Stomach (tissue), 19 donors: ENCODE measurements at places on chromosomes 3 and 15. TPM values are rescaled to one million over a fixed set of nuclear protein-coding genes. Genes with fewer than 3 reads are reported as not detected.

GRCh38 chr3:177521305-177521704 is 324.0 kb upstream of the TBL1XR1 start:
- DNase-seq, result peak; percentile 77

DNA sequence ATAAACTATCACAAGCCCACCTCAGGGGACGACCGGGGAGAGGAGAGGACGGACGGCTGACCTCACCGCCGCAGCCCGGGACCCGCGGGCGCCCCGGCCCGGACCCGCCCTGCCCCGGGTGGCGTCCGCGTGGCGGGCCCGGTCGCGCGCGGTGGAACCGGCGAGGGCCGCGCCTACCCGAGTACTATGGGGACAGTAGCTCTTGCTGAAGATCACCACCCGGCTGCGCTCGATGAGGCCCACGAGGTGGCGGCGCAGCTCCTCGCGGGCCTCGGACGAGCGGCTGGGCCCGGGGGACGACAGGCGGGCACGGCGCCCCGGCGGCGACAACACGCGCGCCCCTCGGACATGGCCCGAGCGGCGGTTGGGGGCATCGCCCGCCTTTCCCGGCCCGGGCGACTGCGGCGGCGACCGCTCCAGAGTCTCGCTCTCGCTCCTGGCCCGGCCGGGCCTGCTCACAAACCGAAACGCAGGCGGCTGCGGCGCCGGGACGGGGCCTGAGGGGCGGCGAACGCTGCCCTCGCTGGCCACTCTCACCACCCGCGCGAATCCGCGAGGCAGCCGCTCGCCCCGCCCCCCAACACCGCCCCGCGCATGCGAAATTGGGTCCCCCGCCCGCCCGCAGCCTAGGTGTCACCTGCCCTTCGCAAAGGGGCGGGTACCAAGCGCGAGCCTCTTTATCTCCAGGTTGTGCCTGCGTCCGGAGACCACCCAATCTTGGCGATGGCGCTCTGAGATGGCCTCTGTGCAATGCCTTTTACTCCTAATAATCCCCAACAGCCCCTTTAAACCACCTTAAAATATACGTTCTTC is at the start of gene TXNRD3:
TSS of gene TXNRD3 (minus strand) at position 554 of the 813 bp plus-strand sequence.
- peak; percentile 94 for DNase-seq

- DNase-seq, result no peak
Measured at GRCh38 chr3:71380096-71380495, 203.4 kb downstream of the FOXP1 start.

- peak; percentile 53 for DNase-seq
Measured at GRCh38 chr3:68057637-68058320, 403.4 kb upstream of the SUCLG2 start.

DNA sequence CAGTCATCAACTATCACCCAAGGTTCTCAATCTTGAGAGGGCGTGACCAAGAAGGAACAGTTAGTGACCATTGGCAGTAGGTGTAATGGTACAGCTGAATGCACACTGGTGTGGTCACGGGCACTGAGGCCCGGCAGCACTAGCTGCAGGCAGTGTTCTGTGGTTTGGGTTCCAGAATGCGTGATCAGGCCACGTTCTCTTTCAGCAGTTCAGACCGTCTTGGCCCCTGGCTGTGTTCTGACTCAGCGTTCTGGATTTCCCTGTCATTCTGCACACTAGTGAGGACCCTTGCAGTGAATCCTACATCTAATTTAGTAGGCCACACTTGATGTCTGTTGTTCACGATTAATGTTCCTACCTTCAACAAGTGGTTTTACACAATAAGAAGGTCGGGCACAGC is 220.5 kb upstream of the SLCO3A1 start:
- DNase-seq, result no peak

Gene CMTM8
- total RNA-seq, result not detected

DNA sequence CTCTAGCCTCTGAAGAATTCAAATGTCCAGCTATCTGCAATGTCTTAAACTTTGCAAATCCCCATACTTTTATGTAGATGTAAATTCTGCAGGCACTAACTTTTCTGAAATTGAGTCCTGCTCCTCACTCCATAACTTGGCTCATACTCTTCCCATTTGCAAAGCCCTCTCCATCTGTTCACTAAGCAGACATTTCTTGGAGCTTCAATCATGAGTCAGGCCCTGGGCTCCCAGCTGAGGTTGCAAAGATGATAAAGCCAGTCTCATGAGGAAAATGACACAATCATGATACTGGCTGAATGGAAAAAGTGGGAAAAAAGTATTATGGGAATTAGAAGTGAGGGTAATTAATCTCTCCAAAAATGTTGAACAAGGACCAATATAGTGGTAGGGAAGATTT is 507.6 kb downstream of the NR2F2 start:
- no peak for DNase-seq

Gene CHL1
- total RNA-seq, result 9.9 TPM

Gene SPTSSB
- 20.5 TPM for total RNA-seq

Gene CPEB1
- not detected for total RNA-seq

- no peak for DNase-seq
Measured at GRCh38 chr3:134885877-134886621, 91.0 kb downstream of the EPHB1 start.

Gene PCLAF
- not detected for total RNA-seq

Gene CILP
- total RNA-seq, result 1.8 TPM

DNA sequence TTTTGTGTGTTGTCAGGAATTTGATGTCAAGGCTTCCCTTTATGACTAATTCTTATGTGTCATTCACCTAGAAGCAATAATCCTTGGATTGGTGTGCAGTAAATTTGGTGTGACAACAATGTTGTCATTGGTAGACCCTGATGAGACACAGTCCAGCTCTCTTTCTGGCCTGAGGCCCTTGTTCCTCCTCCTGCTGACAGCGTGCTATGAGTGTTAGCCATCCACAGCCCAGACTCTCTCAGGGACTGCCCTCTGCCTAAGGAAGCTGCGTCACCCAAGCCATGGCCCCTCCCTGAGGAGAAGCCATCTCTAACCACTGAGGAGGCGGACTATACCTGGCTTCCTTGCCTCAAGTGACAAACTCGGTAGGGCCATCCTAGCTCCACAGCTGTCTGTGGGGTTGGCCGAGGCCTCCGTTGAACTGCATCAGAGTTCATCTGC is 13.3 kb upstream of the TM4SF1 start:
- DNase-seq, result no peak

DNA sequence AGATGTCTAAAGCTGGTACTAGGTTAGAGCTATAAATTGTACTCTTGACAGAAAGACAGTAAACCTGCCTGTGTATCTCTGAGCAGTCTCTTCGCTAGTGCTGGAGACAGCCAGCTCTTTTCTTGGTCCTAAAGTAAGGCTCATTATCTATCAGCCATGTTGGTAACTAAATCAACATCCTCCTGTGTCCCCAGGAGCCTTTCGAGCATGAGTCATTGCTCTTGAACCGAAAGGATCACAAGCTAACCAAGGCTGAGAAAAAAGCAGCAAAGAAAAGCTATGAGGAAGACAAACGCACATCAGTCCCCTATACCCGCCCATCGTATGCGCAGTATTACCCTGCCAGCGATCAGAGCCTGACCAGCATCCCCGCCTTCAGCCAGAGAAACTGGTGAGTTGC is 25.0 kb upstream of the TEX264 start:
- DNase-seq, result no peak

Gene TEX9
- total RNA-seq, result 27.4 TPM

Gene GPR62
- total RNA-seq, result not detected

- DNase-seq, result no peak
Measured at GRCh38 chr3:31755926-31756658, 223.4 kb downstream of the STT3B start.

DNA sequence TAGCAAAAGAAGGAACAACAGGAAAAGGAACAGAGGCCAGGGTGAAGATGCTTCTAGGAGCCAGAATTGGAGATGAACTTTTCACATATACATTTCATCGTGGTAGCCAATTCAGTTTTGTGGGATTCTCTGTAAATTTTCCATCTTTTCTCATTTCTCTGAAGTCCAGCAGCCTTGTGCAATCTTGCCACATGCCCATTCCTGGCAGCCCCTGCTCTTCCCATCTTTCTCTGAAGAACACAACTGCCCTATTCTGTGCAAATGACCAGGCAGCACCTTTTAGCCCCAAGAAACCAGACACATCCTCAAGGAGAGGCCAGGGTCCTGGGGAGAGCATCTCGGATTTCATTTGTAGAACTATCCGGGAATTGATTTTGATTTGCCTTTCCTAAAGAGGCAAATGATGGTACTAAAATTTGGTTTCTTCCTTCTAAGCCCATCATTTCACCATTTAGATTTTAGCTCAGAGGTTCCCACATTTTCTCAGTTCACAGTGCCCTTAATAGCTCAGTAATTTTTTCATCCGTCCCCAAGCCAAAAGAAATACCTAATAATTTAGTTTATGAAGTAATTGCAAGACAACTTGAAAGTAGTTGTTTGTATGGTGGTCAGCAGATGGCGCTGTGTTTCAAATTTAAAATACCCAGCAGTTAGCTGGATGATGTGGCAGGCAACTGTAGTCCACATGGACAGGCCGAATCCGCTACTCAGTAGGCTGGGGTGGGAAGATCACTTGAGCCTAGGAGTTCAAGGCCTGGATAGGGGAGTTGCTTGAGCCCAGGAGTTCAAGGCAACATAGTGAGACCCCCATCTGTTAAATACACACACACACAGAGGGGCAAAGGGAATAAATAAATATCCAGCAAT is 61.3 kb upstream of the ACKR4 start:
- DNase-seq, result peak; percentile 88

- no peak for DNase-seq
Measured at GRCh38 chr3:142209655-142210054, 15.7 kb downstream of the GK5 start.

GRCh38 chr3:175093748-175094147 is 234.6 kb downstream of the NAALADL2 start:
- DNase-seq, result no peak

- no peak for DNase-seq
Measured at GRCh38 chr3:55476515-55476914, 10.6 kb downstream of the WNT5A start.

Gene COL8A1
- 5.9 TPM for total RNA-seq

GRCh38 chr3:158313338-158313927 is 203.5 kb downstream of the RSRC1 start:
- peak; percentile 56 for DNase-seq

DNA sequence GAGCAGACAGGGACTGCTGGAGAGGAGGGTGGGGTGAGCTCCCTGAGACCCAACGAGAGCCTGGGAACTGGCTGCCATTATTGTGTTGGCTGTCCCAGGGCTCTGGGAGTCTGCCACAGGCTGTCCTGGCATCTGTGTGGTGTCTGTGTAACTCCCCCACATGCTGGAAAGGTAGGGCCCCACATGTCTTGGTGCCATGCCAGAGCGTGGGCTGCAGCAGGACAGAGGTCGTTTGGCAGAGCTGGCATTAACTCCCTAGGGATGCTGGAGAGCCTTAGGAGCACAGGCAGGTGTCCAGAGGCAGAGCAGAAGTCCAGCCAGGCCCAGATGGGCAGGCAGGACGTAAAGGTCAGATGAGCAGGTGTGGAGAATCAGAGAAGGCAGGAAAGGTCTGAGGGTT is 9.7 kb downstream of the TIMP4 start:
- DNase-seq, result no peak

GRCh38 chr15:81945014-81945615 is 100.7 kb downstream of the MEX3B start:
- no peak for DNase-seq

- peak; percentile 85 for DNase-seq
Measured at GRCh38 chr3:185175370-185175987, 22.6 kb upstream of the C3orf70 start.

DNA sequence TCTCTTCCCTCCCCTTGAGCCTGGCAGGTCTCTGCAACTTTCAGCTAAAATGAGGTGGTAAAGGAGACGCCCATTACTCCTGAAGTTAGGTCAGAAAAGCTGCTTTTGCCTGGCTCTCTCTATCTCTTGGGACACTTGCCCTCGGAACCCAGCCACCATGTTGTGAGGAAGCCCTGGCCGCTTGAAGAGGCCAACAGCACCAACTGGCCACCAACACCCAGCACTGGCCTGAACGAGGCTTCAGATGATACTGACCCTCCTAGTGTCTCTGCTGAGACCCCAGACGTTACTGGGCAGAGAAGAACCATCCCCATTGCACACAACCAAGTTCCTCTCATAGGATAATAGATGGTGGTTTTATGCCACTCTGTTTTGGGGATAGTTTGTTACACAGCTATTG is 49.5 kb upstream of the PCSK6 start:
- DNase-seq, result no peak

Gene EPHA6
- 5.7 TPM for total RNA-seq

DNA sequence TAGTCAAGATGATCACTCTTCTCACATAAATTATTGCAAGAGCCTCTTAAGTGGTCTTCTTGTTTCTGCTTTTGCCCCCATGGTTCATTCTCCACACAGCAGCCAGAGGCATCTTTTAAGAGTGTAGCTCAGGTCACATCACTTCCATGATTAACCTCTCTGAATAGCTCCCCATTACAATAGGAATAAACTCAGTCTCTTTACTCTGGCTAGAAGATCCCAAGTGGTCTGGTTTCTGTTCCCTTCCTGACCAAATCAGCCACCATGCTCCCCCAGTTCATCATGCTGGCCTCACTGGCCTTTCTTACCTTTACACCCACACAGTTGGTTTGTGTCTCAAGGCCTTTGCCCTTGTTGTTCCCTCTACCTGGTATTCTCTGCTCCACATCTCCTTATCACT is 8.2 kb downstream of the HHATL start:
- no peak for DNase-seq

DNA sequence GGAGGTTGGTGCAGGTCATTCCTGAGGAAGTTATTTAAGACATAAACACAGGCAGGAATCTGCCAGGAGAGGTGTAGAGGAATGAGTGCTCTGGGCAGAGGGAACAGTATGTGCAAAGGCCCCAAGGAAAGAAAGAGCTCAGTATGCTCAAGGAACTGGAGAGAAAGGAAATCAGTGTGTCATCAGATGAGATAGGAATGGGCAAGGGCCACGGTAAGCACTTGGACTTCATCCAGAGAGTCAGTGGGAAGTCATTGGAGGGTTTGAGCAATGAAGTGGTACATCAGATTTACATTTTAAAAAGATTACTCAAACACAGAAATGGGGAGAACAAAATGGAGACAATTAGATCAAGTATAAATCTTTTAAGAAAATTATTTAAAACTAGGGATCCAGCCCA is 272.2 kb downstream of the ADAMTSL3 start:
- no peak for DNase-seq

GRCh38 chr3:99845331-99845730 is 27.7 kb downstream of the CMSS1 start:
- DNase-seq, result no peak

GRCh38 chr3:32453346-32453745 is 49.3 kb downstream of the CMTM6 start:
- DNase-seq, result no peak

DNA sequence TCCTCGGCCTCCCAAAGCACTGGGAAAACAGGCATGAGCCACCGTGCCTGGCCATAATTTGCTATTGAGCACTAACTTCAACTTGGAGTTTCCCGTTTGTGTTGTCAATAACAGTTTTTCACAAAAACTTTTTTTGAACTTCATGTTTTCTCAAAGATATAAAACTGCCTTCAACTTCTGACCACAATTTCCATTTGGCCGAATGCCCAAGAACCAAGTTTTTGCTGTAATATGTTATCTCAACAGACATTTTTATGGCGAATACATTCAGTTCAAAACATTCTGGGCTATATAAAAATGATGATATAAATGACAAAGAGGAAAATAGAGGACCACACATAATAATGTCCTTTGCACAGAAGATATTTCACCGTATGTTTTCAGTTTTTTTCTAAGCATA is 56.4 kb downstream of the NEDD4 start:
- DNase-seq, result no peak
